Substantia nigra (tissue), 51 donors: ENCODE measurements at places on chromosomes 5 and 9.
A peak's percentile ranks its signal among the peaks of the same experiment; 100 is the strongest.

DNA sequence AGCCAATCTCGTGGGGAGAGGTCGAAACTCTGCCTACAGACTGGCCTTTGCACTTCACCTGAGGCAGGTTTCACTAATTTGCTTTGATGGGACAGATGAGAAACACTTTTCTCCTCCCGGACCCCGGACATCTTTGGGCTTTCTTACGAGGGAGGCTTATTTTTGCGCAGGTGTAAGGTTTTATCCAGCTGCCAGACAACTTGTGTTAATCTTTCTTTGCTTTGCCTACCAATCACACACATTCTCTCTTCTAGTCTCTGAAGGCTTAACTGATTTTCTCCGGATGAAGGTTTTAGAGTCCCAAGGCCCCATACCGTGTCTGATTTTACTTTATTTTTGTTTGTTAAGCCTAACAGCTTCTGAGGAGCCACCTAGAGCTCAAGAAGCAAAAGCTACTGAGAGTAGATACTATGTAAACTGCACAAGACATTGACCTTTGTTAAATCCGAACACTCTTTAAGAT is 436 bp upstream of the EMB start:
- no peak for DNase-seq

DNA sequence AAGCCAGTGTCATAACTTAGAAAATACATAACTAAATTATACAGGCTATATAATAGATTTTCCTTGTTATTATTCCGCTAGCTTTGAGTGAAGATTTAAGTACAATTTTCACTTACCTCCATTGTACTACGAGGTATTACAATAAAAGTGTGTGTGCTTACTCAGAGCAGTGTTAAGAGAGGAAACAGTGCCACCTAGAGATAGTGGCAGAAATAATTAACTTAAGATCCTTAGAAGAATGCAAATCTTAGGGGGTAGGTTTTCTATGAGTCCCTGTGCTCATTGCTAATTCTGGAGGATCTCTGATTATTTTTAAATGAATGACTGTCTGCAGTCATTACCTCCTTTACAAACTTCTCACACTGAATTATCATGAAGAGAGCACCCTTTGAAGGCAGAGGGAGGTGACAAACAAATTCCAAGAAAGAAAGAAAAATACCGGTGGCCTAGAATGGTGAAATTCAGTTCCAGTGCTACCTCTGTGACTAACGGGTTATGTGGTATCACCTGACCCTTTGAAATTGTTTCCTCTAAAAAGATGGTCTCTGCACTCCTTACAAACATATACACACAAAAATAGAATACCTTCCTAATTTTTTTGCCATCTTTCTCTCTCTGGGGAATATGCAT is 379.8 kb downstream of the TRIM36 start:
- no peak for DNase-seq

DNA sequence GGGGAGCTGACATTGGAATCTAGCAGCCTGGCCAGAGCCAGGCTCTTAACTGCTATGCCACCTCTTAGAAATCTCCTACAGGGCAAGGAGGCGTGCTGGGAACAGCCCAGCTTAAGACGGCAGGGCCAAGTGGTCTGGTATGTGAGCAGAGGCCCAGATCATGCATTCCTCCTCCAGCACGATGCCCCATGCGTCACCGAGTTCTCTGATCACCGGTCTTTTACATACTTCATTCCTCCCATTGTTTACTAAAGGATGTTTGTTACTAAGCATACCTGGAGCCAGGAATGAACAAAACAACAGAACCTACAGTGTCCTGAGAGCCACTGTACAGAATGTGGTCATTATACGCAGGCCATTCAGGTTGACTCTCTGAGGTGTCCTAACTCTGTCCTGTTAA is 73.8 kb downstream of the TRIO start:
- no peak for DNase-seq

GRCh38 chr9:126413391-126414068 is 86.9 kb downstream of the MVB12B start:
- DNase-seq = no peak

DNA sequence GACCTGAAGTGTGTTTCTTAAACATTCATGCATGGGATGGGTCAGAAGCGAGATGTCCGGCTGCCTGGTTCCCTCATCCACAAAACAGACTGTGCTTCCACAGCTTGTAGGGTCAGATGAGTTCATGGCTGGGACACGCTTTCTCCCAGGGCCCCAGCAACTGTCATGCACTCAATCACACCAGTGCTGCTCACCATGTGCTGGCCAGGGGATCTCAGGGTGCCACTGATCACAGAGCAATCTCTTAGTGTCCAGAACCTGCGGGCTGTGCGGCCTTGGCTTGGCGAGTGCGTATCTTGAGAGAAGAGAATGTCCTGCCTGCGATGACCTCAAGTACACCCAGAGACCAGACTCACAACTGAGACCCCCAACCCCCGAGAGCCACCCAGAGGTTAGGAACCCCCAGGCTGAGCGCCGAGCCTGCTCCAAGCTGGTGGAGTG is 26.0 kb upstream of the FCN2 start:
- DNase-seq = no peak

- no peak for DNase-seq
These were observed 38.1 kb upstream of the C5orf47 start for GRCh38 chr5:173950829-173951228.

DNA sequence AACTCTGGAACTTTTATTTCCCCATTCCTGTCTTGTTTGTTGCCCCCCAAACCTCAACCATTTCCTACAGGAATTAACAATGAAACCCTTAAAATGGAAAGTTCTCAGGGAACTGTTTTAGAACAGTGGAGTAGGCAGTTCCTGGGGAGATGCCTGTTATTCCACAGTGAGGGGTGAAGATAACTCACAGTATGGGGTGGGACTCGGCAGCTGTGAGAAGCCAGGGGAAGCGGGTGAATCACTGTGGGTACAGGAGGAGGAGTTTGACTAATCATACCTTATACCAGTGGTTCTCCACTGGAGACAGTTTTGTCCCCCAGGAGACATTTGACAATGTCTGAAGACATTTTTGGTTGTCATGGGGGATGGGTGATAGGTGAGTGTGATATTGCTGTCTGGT is 36.9 kb upstream of the GLRA1 start:
- no peak for DNase-seq

DNA sequence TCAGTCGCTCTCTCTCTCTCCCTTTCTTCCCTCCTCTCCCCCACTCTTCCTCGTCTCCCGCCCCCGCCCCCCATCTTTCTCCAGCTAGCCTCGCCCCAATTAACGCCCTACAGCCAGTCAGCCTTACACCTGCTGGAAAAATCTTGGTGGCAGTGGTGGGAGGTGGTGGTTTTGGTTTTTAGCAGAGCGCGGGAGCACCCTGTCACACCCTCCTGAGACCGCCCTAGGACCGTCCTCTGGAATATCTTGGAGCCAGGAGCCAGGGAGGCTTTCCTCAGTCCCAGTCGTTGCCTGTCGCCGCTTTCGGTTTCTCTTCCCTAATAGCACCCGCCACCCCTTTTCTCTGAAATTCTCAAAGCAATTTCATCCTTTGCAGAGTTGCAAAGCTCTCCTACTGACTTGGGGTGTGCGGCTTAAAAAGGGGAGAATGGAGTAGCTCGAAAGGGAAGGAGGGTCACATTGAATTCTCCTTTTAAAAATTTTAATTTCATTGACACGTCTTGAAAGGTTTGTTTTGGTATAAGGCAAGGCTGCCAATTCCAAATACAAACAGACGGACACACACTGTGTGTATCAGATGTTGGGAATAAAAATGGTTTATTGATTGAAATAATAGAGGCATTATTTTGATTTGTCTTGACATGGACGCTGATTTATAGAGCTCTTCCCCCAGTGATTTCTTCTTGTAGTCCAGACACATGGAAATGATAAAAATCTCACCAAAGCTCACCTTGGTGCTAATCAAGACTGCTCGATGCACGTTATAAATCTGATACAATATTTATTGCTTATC is 301.3 kb downstream of the PARP8 start:
- no peak for DNase-seq

DNA sequence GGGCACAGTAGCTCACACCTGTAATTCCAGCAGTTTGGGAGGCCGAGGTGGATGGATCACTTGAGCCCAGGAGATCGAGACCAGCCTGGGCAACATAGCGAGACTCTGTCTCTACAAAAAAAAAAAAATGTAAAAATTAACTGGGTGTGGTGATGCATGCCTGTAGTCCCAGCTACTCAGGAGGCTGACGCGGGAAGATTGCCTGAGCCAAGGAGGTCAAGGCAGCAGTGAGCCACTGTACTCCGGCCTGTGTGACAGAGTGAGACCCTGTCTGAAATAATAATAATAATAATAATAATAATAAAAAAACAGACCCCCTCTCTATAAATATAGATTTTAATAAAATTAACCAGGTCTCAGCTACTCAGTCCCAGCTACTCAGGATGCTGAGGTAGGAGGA is 179.7 kb downstream of the AOPEP start:
- DNase-seq = no peak

GRCh38 chr5:103569313-103570060 is 6.9 kb upstream of the NUDT12 start:
- DNase-seq = no peak

GRCh38 chr5:58922461-58923171 is 339.7 kb downstream of the RAB3C start:
- DNase-seq = peak; percentile 5

DNA sequence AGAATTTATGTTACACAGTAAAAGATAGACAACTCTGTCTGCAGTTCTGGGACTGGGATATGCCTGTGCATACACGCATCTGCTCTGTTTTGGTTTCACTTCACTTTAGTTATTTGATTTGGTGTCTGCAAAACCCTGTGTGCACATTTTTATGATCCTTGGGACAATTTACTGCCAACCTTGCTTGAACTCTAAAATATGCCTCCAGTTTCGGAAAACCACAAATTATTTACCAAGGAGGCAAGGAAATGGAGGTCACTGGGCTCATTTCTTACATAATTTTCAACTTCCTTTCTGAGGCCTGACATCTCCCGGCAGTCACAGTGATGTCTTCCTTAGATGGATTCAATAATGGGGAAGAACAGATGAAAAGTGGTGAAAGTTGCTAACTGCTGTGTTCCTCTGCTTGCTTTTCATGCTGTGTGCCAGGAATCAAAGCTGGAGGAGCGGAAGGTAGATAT is 61.2 kb upstream of the TAF11L2 start:
- DNase-seq = no peak

- no peak for DNase-seq
These were observed 26.2 kb downstream of the SLC12A2 start for GRCh38 chr5:128109766-128110165.

- no peak for DNase-seq
These were observed 76.1 kb downstream of the NREP start for GRCh38 chr5:111680737-111681413.

DNA sequence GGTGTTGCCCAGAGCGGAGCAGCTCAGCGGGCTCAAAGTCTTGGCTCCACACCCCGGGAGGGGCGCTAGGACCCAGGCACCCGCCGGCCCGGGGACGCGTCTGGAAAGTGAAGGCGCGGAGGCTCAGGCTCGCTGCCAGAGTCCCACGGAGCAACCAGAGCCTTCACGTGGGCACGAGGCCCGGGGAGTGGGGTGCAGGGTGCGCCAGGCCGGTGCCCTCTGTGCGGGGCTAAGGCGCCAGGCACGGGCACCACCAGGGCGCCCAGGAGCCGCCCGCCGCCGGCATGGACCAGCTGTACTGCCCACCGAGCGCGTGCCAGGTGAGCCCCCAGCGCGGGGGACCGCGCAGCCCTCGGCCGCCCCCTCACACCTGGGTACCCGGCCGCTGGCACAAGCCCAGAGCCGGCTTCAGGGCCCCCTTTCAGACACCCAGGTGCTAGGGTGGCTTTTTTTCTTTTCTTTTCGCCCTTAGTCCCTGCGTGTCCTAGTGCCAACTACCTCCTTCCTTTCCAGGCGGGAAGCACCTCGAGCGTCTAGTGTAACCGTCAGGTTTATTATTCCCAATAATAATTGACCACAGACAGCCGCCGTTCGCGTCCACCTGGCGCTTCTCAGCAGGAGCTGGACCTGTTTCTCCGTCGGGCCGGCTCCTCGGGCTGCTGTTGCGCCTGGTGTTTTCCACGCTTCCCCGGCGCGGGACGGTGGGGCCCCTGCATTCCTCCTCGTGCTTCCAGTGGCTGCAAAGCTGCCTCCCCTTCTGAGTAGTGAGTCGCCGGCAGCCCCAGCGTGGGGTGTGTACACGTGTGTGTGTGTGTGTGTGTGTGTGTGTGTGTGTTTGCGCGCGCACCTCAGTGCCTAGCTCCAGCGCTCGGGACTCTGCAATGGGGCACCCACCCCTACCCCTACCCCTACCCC is 30.1 kb upstream of the PDE8B start:
- DNase-seq = no peak

DNA sequence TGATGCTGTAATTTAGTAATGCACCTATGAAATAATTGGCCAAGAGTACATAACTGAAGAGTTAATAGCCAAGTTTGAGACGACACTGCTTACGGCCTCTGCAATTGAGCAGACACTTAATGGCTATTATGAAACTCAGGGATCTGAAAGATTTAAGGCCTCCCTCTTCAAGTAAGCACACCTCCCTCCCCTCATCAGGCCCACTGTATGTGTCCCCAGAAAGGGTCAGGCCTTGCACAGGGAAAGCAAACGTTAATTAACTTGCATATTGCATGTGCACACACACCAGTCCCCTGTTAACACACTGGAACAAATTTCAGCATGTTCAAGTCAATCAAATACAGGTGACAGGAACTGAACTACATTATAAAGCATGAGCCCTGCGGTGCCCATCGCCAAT is 163.6 kb downstream of the SPOCK1 start:
- no peak for DNase-seq

- no peak for DNase-seq
These were observed 2.3 kb upstream of the MAN1B1 start for GRCh38 chr9:137084526-137084925.

- no peak for DNase-seq
These were observed 65.8 kb downstream of the KCTD16 start for GRCh38 chr5:144236499-144236898.

DNA sequence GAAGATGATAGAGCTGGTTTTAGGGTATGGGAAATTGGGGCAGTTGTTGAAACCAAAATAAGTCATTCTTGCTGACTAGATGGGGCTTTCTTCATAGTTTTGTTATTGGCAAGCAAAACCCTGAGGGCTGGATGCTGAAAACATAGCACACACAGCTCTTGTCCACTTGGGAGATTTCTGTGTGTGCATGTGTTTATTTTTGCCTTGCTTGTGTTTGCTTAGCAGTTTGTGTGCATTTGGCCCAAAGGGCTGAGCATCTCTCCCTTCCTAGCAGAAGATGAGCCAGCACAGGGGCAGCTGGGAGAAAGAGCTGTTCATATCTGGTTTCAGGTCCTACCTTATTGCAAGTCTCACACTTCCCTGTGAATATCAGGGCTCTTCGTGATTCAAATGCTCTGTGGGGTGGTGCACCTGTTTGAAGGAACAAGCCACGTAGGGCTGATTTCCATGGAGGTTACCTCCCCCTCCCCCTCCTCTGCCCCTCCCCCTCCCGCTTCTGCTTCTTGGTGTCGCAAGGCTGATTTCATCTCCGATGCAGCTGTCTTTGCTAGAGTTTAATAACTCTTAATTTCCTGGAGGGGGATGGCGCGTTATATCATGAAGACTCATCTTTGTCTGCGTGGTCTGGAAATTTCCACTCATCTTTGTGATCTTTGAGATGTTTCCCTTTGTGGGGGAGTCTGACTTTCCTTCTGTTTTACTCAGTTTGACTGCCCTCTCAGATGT is 296.5 kb downstream of the ARHGAP26 start:
- DNase-seq = no peak
